ENCODE measurements at places on chromosomes 11 and 22. TPM values are rescaled to one million over a fixed set of nuclear protein-coding genes. Genes with fewer than 3 reads are reported as not detected.

The ZNF214 gene
- 5.8 TPM for total RNA-seq

The OR8D4 gene
- total RNA-seq = not detected

The TRIM48 gene
- not detected for total RNA-seq

The DBX1 gene
- total RNA-seq = not detected

The NLRP6 gene
- total RNA-seq = not detected
